A549 treated with AZD2906 at 1 μM for 4 hours (cell line): ENCODE measurements at places on chromosomes 5 and 9. TPM values are rescaled to one million over a fixed set of nuclear protein-coding genes. Genes with fewer than 3 reads are reported as not detected.

Gene MARCHF11
- not detected in 5 replicates for total RNA-seq

Gene FBXL7
- 1.1 to 1.6 TPM (median 1.3 TPM) in 5 replicates for total RNA-seq

Gene KIF24
- total RNA-seq, result 2.9 to 3.5 TPM (median 3.2 TPM) in 5 replicates

Gene SPAG8
- total RNA-seq, result 0.34 to 0.52 TPM (median 0.35 TPM) in 5 replicates

Gene IL13
- total RNA-seq, result 0.08 to 0.10 TPM in 2 of 5 replicates, not detected in the others

Gene MAST4
- total RNA-seq, result 1.0 to 1.7 TPM (median 1.6 TPM) in 5 replicates

Gene MAMDC2
- total RNA-seq, result 0.16 to 0.39 TPM (median 0.25 TPM) in 5 replicates

Gene THBS4
- total RNA-seq, result 0.03 to 0.07 TPM (median 0.06 TPM) in 3 of 5 replicates, not detected in the others

Gene IFNA13
- not detected in 5 replicates for total RNA-seq

Gene NREP
- total RNA-seq, result 1.9 to 3.9 TPM (median 3.8 TPM) in 5 replicates

Gene CCL19
- not detected in 5 replicates for total RNA-seq

Gene NPR3
- total RNA-seq, result 14.3 to 19.0 TPM (median 14.8 TPM) in 5 replicates
